Mammary epithelial cell (primary cell): ENCODE measurements at places on chromosomes 11 and 22. TPM values are rescaled to one million over a fixed set of nuclear protein-coding genes. Genes with fewer than 3 reads are reported as not detected.

BTG4 gene
- total RNA-seq = not detected in 2 replicates

P2RY2 gene
- 7.9 and 21.6 TPM in 2 replicates for total RNA-seq

RGL4 gene
- not detected in 2 replicates for total RNA-seq

OR8D4 gene
- 0.33 TPM for total RNA-seq

APOBEC3A gene
- total RNA-seq = not detected

B3GAT1 gene
- total RNA-seq = under 0.01 TPM

OR51E1 gene
- not detected for total RNA-seq

OR5M8 gene
- not detected for total RNA-seq
